ENCODE measurements at places on chromosomes 12 and 14.
A peak's percentile ranks its signal among the peaks of the same experiment; 100 is the strongest.

GRCh38 chr14:103127356-103127755, 4.1 kb downstream of the TNFAIP2 start:
- no peak for DNase-seq

GRCh38 chr14:69001375-69001774, 22.3 kb upstream of the ACTN1 start:
- no peak for DNase-seq

GRCh38 chr12:24756479-24757024, 192.3 kb downstream of the BCAT1 start:
- DNase-seq, result no peak

- no peak for DNase-seq
These were observed 29.5 kb upstream of the STAB2 start for GRCh38 chr12:103557628-103558010.

DNA sequence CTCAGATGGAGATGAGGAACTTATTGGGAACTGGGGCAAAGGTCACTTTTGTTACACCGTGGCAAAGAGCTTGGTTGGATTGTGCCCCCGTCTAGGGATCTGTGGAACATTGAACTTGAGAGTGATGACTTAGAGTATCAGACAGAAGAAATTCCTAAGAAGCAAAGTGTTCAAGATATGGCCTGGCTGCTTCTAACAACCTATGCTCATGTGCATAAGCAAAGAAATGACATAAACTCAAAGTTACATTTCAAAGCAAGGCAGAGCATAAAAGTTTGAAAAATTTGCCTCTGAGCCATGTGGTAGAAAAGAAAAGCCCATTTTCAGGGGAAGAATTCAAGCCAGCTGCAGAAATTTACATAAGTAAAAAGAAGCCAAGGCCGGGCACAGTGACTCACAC, 21.5 kb upstream of the RAP1B start:
- DNase-seq, result no peak

GRCh38 chr14:67396381-67396970, 15.5 kb downstream of the PLEK2 start:
- DNase-seq, result no peak

- no peak for DNase-seq
These were observed 53.7 kb upstream of the GNPNAT1 start for GRCh38 chr14:52845081-52845480.

- DNase-seq, result no peak
These were observed 332.9 kb upstream of the PRICKLE1 start for GRCh38 chr12:42922505-42922850.

- peak; percentile 82 for DNase-seq
These were observed 37.8 kb downstream of the PAH start for GRCh38 chr12:102879144-102879763.

- no peak for DNase-seq
These were observed 124.6 kb downstream of the KICS2 start for GRCh38 chr12:64097366-64098105.

DNA sequence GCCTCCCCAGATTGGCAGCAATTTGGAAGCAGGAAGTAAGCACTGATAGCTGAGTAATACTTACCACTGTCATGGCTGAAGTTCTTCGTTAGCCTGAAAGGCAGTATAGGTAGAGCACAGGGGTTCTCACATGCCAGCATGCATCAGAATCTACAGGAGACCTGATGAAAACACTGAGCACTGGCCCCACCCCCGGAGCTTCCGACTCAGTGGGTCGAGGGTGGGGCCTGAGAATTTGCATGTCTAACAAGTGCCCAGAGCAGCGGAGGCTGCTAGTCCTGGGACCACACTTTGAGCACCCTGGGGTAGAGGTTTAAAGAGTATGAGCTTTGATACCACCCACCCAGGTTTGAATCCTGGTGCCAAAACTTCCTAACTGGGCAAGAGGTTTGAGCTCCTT, 89.6 kb downstream of the FBXW8 start:
- DNase-seq, result no peak

DNA sequence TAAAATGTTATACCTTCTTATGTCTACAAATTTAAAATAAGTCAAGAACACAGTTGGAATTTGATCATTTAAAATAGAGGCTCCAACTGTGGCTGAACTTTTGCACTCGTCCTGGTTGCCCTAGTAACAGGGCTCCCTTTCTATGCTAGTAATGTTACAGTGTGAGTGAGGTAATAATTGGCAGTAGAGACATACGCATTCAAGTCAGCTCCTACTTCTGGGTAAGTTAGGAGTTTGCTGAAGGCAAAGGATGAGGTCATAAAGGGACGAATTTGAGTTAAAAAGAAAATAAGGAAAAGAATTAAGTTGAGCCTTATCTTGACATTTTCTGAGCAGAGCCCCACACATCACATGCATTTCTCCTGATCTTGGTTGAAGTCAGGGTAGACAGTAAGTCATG, 129.1 kb downstream of the TMEM117 start:
- no peak for DNase-seq

- no peak for DNase-seq
These were observed 179.9 kb upstream of the ATF7IP start for GRCh38 chr12:14185427-14186192.

- DNase-seq, result no peak
These were observed 114.8 kb downstream of the ALX1 start for GRCh38 chr12:85394809-85395208.

DNA sequence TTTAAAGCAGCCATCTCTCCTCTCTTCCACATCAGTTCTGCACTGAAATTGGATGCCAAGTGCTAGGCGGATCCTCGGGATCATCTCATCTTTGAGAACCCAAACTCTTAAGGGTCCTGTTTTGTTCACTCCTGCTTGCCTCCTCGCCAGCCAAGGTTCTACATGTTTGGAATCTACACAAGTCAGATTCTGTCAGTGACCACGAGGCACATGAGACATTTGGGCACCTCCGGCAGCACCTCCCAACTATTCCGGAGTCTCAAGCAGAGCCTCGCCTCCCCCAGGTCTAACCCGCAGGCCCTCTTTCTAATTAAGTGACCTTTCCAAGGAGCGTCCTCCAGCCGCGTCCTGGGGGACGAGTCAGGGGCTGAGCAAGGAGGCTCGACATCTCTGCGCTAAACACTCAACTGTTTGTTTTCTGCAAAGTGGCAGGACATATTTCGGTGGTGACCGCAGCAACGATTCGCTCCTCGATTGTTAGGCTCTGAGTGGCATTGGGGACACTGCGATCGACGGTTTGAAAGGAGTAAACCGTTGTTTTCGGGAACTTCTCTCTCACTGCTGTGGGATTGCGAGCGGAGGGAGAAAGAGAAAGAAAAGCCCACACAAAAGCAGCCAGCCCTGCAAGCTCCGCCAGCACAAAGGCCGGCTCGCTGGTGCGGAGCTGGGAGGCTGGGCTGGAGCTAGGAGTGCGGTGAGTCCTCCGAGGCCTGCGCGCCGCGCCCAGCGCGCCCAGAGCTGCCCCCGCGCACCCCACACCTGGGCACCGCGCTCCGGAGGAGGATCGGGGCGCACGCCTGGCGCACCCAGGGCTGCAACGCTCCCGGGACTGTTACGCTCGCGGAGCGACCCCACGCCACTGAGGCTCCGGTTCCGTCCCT, 640 bp downstream of the ARMH4 start:
- DNase-seq, result no peak

- DNase-seq, result no peak
These were observed 166.0 kb downstream of the FSCB start for GRCh38 chr14:44341116-44341515.

GRCh38 chr12:1083151-1083888, 92.3 kb downstream of the ERC1 start:
- no peak for DNase-seq

DNA sequence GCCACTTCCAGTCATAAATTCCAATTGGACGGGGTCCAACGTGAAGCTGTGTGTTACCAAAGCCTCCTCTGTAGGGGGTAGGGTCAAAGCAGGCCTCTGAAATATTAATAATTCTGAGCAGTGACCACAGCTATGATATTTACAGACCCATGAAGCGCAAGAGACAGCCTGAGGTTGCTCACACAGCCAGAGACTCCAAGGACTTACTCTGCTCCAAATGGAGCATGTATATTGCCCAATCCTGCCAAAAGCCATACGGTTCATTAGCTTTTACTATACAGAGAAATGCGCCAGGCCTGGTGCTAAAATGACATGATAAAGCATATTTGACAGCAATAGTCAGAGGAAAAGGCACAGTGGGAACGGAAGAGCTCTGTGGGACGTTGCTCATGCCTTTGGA, 151.3 kb downstream of the PAH start:
- no peak for DNase-seq

DNA sequence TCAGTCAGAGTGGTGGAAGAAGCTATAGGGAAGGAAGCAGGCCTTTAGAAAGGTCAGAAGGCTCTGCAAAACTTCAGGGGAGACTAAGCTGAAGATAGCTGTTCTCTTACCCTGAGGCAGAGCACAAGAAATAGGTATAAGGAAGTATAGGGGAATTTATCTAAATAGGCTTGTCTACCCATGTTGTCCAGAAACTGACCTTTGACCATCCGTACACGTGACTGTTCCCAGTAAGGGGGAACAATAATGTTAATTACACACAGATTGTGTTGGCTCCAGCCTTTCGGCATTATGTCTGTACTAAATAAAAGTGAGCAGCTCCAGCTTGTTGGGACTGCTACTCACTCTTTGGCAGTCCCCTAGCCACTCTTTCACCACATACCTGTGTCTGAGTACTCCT, 59.0 kb downstream of the SLCO1B1 start:
- DNase-seq, result no peak

DNA sequence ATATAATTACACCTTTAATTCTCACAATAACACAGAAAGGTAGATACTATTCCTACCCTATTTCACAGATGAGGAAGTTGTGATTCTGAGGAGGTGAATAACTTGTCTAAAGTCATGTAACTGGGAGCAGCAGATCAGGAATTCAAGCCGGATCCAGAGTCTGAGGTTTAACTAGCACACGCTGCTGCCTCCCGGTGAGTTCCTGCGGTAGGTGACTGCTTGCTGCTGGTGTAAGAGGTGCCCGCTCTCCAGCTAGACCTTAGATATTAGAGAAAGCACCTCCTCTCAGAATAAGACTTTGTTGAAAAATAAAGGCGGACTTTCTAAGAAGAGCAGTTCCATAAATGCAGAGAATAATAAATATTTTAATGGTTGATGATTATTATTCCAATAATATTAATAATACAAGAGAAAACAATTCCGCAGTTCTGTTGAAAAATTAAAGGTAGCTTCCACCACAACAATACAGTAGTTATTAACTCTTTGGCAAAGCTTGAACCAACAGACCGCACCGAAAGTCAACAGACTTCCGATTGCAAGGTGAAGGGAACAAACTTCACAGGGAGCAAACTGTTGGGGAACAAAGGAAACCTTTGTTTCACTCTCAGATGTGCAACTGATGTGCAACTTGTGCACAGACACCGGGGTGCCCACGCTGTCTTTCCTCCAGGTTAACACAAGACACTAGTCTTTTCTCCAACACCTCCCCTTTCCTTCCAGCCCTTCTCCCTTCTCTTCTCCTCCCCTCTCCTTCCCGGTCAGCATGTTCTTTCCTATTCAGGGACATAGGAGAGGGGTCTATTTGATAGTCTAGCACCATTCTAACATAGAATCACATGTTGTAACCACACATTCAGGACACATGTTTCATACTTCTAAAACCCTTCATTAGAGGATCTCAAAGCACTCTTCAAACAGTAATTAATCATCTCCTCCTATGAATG, 73.2 kb upstream of the EGLN3 start:
- DNase-seq, result no peak

DNA sequence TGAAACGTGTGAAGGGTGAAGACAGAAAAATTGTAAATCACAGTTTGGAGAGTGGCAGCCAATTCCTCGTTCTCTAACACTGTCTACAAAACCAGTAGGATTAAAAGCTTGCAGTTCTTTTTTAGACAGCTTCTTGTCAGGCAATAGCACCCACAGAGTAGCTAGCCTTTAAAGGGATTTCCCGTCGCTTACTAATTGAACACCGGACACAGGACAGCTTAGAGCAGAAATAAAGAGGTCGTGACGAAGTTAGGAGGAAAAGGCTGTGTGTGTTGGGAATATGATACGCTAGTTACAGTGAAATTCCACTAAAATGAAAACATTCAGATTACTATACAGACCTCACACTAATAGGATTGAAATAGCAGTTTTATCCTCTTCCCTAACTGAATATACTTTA, 149.1 kb upstream of the FLRT2 start:
- DNase-seq, result no peak

- no peak for DNase-seq
These were observed 64.5 kb downstream of the MED13L start for GRCh38 chr12:116213014-116213413.

- no peak for DNase-seq
These were observed 11.2 kb downstream of the PRPF39 start for GRCh38 chr14:45095143-45095542.

DNA sequence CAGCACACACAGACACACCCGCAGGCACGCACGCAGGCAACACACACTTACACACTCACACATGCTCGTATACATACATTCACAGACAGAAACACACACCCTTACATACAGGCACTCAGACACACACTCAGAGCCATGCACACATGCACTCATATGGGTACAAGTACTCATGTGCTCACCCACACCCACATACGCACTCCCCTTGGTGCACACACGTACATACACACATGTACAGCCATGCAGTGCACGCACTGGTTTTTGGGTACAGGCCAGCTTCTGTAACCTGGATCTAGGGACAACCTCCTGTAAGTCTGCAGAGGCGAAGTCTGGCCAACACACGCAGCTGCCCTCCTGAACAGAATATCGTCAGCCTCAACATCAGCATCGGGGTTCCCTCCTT, 221.3 kb upstream of the RTL1 start:
- DNase-seq, result no peak

- no peak for DNase-seq
These were observed 25.0 kb upstream of the SLC24A4 start for GRCh38 chr14:92297818-92298595.

Data from iPS DF 19.7 (cell line).